ENCODE measurements at places on chromosomes 13 and 19.
A peak's percentile ranks its signal among the peaks of the same experiment; 100 is the strongest.

- no peak for DNase-seq
Observed at GRCh38 chr13:98761126-98761985, 8.9 kb upstream of the SLC15A1 start.

DNA sequence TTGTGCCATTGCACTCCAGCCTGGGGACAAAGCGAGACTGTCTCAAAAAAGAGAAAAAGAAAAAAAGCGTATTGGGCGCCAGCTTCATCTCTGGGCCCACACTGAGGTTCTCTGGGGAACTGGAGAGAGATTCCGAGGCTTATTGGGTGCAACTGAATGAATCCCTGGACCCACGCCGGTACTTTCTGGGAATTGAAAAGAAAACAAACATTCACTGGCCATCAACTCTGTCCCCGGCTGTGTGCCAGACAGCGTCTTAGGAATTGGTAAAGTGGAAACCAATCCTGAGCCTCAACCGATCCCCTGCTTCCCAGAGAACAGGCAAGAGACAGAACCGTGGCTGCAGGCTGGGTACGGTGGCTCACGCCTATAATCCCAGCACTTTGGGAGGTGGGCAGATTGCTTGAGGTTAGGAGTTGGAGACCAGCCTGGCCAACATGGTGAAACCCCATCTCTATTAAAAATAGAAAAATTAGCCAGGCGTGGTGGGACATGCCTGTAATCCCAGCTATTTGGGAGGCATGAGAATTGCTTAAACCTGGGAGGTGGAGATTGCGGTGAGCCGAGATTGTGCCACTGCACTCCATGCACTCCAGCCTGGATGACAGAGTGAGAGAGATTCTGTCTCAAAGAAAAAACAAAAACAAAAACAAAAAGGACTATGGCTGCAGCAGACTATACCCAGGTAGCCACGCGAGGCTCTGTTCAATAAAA lies 8.6 kb downstream of the ANO8 start:
- DNase-seq: no peak

- DNase-seq: no peak
Observed at GRCh38 chr13:39765801-39766463, 110.5 kb downstream of the COG6 start.

GRCh38 chr13:98880677-98881076 lies 97.2 kb downstream of the DOCK9 start:
- DNase-seq: no peak

DNA sequence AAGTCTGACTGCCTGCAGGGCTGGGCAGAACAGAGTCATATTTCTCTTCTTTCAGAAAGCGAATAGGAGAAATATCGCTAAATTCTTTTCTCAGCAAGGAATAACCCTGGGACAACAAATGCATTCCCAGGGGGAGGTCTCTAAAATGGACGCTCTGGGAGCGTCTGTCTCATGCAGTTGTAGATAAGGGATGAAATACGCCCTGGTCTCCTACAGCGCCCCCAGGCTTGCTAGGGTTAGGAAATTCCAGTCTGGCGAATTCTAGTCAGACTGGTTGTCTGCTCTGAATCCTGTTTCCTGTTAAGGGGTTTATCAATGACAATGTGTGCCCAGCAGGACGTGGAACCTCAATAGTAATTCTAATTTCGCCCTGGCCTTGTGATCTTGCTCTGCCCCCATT lies 1214.1 kb downstream of the DIAPH3 start:
- DNase-seq: no peak

- DNase-seq: no peak
Observed at GRCh38 chr13:49258089-49258796, 10.5 kb downstream of the CDADC1 start.

DNA sequence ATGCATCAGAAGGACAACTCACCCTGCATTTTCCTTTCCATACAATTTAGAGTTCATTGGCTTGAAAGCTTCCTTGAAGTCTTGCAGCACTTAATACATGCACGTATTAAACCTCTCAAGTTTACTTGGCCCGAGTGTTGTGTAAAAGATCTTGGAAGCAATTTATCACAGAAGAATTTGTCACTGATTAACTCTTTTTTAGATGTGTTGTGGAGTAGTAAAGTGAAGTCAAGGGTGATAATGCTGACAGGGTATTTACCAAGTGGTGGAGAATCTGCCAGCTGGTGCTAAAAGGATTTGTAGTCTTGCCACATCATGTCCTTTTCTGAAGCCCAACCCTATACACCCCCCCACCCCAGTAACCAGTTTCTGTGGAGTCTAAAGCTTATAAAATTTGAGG lies 421.0 kb upstream of the MIR17HG start:
- no peak for DNase-seq

DNA sequence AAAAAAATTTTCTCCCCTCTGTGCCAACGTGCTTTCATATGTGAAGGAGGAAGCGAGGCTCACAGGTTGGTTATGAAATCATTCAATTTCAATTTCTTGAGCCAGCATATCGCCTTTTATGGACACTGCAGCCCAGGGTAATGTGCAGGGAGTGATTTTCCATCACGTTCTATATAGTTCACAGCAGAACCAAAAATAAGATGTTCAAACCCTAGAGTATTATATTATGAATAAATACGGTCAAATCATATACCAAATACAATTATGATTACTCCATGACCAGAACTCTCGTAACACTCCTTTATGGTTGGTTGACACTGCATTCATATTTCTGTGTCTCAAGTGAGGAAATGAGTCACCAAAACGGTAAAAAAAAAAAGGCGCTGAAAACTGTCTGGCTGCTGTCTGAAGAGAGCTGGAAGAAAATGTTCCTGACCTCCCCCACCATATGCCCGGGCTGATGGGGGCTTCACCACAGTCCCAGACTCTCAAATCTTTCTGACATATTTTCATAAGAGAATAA lies 75.8 kb upstream of the UBAC2 start:
- DNase-seq: peak; percentile 9

DNA sequence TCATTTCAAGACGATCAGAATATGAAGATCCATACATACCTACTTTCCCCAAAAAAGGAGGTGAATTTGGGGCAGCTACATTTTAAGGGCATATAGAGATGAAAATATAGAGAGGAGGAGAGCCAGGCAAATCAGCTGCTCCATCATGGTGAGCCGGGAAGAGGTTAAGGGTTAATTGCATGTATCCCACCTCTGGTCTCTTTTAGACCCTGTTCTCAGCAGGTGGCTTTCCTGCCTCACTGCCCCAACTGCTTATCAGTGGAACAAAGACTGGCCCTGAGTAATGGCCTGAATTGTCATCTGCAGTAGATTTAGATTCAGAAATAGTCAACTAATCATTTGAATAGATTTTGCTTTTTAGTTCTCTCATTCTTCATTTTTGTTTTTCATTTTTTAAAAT lies 206.6 kb downstream of the SPRY2 start:
- no peak for DNase-seq

GRCh38 chr19:14019100-14019499 lies 8.8 kb upstream of the RLN3 start:
- DNase-seq: no peak

DNA sequence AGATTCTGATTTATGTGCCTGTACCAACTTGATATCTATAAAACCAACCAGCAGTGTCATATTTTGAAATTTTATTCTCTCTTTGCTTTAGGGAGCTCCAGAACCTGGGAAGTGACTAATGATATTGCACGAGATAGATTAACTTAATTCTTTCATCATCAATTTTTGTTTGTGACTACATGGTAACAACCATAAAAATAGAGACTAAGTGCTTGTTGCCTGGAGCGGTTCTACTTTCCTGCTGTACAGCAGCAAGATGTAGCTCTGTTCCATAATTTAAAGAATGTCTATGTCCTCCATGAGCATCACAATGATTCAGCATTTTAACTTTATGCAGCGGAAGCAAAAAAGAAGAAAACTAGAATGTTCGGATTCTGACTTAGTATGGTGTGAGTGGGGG lies 275.6 kb downstream of the KLF5 start:
- no peak for DNase-seq

DNA sequence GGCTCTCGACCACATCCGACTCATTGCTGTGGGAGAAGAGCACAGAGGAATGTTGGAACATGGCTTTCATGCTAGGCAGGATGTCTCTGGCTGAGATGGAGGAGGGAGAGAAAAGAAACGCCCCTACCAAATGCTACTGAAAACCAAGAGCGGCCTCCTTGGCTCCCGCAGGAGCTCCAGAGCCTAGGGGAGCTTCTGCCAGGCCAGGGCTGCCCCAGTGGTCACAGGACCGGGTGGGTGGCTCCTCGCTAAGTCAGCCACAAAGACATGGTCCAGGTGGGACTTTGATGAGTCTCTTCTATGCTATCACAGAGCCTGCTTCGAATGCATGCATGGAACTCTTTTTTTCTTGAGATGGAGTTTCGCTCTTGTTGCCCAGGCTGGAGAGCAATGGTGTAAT lies 6.7 kb downstream of the LONP1 start:
- no peak for DNase-seq

DNA sequence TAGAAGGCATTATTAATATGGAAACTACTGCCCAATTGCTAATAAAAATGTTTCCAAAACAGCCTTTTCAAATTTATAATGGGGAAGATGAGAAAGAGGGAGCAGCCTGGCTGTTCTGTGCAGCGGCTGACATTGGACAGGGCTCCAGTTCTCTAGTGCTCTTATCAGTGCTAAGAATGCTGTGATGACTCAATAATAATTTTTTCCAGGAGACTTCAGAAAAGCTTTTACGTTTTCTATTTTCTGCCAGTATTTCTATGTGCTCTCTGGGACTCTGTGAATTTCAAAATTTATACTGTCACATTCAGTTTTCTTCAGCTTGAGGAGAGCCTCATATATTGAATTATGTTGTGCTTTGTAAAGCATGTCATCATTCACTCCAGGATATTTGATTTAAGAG lies 209.6 kb downstream of the VWA8 start:
- DNase-seq: peak; percentile 9

GRCh38 chr13:73465617-73465971 lies 406.8 kb downstream of the KLF5 start:
- DNase-seq: no peak

GRCh38 chr19:54154603-54155345 lies 4.7 kb downstream of the LENG1 start:
- no peak for DNase-seq

DNA sequence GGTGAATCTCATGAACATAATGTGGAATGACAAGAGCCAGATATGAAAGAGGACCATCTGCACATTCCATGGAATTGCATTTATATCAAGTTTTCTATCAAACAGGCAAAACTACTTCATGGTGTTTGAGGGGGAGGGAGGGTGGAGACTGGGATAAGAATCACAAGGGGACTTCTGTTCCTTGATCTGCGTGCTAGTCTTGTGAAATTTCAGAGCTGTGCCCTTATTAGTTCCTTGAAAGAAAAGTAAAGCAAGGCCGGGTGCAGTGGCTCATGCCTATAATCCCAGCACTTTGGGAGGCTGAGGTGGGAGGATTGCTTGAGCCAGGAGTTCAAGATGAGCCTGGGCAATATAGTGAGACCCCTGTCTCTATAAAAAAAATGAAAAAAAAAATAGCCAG lies 30.2 kb upstream of the CEBPG start:
- DNase-seq: no peak
